ENCODE measurements at places on chromosomes 13 and 19.

DNA sequence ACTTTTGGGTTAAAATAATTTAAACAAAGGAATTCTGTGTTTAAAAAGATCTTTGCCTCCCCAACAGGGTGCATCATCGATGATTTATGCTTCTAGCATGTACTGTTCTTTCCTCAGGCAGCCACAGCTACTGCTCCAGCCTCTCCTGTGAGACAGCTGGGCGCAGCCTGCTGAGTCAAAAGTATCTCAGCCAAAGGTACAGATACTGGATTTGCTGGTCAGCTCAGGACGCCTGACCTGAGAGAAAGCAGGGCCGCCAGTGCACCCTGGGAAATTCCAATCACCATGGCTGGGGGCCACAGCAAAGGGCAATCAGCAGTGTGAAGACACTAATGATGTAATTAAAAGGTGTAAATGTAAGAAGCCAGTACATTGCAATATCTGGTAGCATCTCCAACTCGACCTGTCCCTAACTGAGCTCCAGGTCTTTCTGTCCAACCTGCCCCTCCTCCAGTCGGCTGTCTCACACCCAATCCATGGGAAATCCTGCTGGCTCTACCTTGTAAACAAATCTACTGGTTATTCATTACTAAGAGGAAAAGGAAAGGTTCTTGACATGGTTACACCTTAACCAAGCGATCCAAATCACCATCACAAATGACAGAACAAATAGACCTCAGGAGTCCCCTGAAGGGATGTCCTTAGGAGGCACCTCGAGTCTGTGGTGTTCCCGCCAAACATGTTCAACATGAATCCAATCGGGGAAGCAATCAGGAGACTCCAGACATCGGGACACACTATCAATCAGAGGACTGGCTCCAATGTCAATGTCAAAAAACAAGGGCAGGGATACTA, 7.3 kb downstream of the OPA3 start:
- DNase-seq: no peak

- no peak for DNase-seq
These were observed 21.7 kb upstream of the MAB21L1 start for GRCh38 chr13:35498231-35498630.

DNA sequence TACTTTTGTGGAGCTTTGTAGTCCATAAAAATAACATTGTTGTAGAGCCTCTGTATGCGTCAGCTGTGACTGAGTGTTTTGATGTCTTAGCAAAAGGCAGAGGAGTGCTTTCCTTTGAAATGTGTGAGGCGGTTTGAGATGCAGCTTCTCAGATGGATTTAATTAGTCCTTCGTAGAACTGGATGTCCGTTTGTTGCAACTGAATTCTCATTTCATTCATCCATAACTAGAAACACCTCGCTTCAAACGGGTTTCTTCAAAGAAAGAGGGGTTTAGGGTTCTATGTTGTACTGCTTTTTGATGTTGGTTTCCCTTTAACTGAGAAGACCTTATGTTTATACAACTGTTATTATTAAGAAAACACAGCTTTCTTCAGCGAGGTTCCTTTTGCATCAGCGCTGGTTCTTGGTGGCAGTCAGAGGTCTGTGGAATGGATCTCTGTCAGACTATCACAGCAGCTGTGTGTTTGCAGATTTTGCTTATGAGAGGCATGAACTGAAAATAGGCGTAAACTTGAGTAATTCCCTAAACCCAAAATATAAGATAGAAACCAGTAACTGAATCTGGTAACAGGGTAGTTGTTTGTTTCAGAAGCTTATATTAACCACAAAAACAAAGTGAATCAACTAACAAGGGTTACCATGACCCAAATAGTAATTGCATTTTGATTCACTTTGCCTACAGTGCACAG, 194.4 kb downstream of the GGACT start:
- no peak for DNase-seq

DNA sequence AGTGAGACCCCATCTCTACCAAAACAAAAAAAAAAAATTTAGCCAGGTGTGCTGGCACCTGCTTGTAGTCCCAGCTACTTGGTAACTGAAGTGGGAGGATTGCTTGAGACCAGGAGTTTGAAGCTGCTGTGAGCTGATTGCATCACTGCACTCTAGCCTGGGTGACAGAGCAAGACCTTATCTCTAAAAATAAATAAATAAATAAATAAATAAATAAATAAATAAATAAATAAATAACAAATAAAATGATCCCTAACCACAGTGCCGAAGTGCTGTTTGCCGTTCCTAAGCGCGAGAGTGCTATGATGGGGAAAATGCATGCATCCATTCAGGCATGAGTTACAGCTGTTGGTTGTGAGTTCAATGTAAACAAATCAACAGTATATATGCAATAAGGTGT, 27.2 kb downstream of the WDR88 start:
- no peak for DNase-seq

DNA sequence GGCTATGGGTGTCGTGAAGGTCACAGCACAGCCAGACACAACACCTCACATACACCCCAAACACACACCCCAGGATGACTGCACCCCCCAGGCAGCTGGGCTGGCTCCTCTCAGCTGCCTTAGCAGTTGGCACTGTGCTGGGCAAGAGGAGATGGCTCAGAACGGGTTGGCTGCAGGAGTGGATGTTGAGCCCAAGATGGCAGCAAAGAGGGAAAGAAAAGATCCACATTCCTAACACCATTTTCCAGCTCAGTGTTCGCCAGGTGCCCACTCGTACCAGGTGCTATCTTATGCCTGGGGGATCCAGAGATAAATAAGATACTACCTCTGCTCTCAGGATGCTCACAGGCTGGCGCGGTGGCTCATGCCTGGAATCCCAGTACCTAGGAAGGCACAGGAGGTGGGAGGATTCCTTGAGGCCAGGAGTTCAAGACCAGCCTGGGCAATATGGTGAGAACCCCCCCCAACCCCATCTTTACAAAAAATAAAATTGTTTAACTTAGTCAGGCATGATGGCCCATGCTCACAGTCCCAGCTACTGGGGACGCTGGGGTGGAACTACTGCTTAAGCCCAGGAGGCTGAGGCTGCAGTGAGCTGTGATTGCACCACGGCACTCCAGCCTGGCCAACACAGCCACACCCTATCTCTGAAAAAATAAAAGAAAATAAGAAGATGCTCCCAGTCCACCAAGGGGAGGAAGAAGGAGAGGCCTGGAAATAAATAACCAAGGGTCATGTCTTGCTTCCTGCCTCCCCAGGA, 89.7 kb upstream of the ZNF507 start:
- no peak for DNase-seq
